Glutamatergic neuron (in vitro differentiated cells): ENCODE measurements at places on chromosomes 6 and 20. TPM values are rescaled to one million over a fixed set of nuclear protein-coding genes. Genes with fewer than 3 reads are reported as not detected.

The SRSF12 gene
- total RNA-seq, result 12.1 TPM

The GNRH2 gene
- 1.2 TPM for total RNA-seq

The POM121L2 gene
- total RNA-seq, result not detected

The MCCD1 gene
- total RNA-seq, result not detected

The POLR1C gene
- 18.9 TPM for total RNA-seq
